ENCODE measurements at places on chromosomes 16 and 17.
A peak's percentile ranks its signal among the peaks of the same experiment; 100 is the strongest.

DNA sequence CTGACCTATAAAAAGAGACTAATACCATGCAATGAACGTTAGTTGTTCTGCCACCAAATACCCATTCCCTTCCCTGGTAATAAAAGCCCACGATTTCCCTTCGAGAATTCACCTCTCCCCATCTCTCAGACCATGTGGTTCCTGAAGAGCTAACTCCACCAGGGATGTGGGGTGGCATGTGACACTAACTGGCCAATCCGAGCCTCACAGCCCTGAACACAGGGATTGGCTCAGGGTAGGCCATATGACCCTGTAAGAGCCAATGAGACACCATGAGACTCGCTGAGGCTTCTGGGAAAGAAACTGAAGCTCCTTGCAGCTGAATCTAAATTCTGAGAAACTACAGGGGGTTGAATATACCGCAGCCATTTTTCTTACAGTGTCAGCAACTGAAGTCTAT lies 21.1 kb downstream of the HELZ start:
- no peak for DNase-seq

DNA sequence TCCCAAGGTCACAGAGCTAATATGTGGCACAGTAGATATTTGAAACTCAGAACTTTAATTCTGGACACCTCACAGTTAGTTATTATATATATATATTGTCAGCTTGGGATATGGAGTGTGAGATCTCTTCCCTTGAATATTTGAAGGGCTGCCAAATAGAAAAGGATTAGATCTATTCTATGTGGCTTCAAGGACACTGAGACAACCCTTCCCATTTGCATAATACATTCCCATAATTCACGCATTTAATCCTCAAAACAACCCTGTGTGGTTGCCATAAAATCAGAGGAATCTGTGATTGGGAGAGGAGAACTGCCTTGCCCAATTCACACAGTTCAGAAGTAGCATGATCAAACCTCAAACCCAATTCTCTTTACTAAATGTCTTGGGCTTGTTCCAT lies 365.8 kb upstream of the DYNLRB2 start:
- DNase-seq, result no peak

- peak; percentile 74 for DNase-seq
Observed at GRCh38 chr17:143785-144281, 6.5 kb downstream of the SCGB1C2 start.

DNA sequence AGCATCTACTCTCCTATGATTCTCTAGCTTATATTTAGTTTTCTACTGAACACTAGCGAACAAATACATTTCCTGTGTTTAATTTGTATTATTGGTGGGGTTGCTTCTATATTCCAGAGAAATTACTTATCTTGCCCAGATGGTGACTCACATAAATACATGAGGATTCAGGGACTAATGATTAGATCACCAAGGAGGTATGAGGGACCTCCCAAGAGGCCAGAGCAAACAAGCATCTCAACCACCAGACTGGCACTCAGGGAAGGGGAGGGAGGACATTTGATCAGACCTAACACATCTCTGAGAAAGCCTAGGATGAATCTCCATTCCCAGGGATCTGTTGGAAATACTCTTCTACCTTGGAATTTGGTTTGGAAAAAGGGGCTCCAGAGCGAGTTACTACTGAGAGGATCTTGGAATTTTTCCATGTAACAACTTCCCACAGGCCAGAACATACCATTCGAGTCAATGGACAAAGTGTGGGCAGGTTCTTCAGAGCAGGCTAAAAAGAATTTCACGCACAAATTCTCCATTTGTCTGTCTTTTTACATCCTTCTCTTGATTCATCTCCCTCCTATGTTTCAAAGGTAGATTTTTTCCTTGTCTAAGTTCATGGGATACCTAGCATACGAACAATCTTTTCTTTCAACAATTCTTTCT lies 262.6 kb upstream of the MYOCD start:
- DNase-seq, result no peak

- DNase-seq, result no peak
Observed at GRCh38 chr17:72336026-72336803, 215.4 kb downstream of the SOX9 start.

DNA sequence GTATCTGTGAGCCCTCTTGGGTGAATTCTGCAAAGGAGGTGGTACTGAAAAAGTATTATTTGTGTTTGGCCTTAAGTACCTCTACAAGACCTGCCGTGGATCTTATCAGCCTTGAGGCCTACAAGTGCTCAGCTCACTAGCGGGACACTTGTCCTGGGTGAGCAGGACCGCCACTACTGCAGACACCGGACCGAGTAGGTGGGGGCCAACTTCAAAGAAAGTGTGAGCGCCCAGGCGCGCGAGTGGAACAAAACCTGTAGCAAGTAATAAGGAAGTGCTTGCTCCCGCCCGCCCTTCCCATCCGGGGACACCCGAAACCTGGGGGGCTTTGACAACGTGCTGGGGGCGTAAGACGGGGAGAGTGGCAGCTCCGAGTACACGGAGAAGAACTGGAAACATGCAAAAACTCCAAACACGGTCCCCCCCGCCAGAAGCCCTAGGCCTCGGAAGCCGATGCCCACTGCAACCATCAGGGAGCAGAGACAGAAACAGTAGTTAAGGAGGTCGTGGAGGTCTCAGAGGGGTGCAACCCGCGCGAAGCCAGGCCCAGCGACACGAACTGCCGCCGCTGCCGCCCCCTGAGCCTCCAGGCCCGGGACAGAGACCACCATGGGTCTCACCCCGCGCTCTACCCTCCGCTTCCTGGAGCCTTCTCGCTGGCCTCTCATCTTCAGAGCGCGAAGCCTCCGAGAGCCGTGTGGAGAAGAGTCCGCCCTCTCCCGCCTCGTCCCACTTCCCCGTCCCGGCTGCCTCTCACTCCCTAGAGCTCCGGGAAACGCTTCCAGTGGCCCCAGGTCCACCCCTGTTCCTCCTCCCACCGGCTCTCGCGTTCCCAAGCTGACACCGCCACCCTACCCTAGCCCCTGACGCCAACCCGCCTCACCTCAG lies 537 bp downstream of the CNOT1 start:
- peak; percentile 21 for DNase-seq

- no peak for DNase-seq
Observed at GRCh38 chr16:12434567-12434966, 369.1 kb downstream of the CPPED1 start.

DNA sequence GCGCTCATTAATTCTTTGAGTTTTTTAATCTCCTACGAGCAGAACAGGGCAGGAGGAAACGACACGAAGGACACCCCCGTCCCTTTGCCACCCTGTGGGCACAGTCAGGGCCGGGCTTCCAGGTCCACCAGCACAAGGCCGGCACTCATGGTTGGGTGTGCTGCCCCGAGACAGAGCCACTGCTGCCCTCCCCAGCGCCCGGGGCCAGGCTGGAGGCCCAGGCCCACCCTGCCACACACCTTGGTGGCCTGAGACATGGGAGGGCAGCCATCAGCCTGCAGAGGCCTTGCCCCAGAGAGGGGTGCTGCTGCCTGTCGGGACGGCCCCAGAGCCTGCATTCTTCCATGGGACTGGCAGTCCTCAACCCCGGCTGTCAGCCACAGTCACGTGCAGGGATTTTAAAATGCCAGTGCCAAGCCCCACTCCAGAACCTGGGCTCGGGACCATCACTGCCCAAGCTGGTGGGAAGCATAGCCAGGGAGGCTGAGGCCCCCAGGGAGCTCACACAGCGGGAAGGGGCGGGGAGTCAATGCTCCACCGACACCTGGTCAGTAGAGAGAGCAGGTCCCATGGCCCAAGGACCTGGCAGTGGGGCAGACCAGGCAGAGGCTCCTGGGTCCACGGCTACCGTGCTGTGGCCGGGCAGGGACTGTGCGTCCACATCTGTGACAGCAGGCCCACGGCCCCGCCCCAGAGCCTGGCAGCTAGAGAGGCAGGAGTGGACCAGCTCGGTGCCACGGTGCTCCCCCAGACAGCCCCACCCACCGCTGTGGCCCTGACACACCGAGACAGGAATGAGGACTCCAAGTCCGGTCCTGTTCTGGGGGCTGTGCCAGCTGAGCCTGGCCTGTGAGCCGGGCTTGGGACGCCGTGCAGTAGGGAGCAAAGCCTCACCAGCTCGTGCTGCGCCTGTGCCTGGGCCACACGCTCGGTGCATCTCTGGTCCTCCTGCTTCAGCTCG lies 27.5 kb downstream of the CEP131 start:
- DNase-seq, result no peak

DNA sequence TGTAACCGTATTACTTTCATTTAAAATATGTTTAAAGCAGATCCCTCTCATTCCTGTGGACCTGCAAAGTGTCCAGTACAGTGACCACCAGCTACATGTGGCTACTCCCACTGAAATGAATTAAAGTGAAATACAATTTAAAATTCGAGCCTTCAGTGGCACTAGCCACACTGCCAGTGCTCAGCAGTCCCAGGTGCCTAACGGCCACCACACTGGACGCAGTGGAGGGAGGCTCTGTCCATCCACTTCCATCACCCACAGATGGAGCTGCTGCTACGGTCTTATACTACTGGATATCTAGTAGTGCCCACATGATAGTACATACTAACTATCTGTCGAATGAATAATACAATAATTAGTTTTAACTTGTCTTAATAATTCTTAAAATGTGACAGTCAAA lies 2.3 kb upstream of the CBX2 start:
- no peak for DNase-seq

DNA sequence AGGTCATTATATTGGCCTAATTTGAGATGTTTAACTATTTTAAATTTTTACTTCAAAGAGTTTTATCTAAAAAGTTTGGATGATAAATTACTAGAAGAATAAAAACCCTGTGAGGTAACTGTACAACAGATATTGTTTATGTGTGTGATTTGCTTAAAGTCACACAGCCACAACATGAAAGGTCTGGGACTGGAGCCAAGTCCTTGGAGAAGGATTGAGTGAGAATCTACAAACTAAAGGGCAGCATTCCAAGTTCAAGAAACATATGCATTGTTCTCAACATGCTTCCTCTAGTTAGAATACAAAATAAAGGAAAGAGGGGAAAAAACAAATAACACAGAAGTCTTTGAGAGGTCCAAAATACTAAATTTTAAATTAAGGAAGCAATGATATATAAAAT lies 131.5 kb upstream of the MON1B start:
- no peak for DNase-seq

- no peak for DNase-seq
Observed at GRCh38 chr17:50169121-50169764, 3.4 kb downstream of the SGCA start.

DNA sequence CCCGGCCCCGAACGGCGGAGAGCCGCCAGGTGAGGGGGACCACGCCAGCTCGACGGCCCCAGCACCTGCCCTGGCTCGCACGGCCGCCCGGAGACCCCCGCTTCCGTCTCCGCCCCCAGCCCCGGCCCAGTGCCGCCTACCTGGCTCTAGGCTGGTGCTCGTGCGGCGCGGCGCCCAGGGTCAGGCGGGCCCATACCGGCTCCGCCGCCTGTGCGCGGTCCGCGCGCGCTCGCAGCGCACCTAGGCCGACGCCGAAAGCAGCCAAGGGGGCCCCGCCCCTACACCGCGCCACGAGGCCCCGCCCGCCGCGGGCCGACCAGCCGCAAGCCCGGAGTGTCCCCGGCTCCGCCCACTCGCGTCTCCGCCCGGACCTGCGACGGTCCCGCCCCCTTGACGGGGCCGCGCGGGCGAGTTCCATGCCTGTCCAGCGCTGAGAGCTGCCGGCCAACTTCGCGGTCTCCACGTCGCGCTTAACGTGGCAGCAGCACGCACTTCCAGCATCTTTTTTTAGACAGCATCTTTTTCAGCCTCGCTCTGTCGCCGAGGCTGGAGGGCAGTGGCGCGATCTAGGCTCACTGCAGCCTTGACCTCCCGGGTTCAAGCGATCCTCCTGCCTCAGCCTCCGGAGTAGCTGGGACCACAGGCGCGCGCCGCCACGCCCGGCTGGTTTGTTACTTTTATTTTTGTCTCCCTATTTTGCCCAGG lies at the start of gene SLC25A39:
SLC25A39 (minus strand) TSS at position 253 of the 705 bp plus-strand sequence. CDS start 1,261 bp downstream, outside the sequence.
- peak; percentile 87 for DNase-seq

GRCh38 chr17:40307001-40307730 lies 1.8 kb upstream of the RARA start:
- DNase-seq, result no peak

- DNase-seq, result no peak
Observed at GRCh38 chr16:53882310-53882709, 178.4 kb downstream of the FTO start.
